ENCODE measurements at places on chromosomes 7 and 10. TPM values are rescaled to one million over a fixed set of nuclear protein-coding genes. Genes with fewer than 3 reads are reported as not detected.

GRCh38 chr10:560314-560992 is 129.0 kb downstream of the DIP2C start:
- no peak for DNase-seq
- H3K27ac ChIP-seq = no peak overlapping the region
- H3K4me1 ChIP-seq = no peaks in the 10 kb centered on the region
- H3K36me3 ChIP-seq = no peaks in the 10 kb centered on the region
- no peak overlapping the region for H3K4me3 ChIP-seq

DNA sequence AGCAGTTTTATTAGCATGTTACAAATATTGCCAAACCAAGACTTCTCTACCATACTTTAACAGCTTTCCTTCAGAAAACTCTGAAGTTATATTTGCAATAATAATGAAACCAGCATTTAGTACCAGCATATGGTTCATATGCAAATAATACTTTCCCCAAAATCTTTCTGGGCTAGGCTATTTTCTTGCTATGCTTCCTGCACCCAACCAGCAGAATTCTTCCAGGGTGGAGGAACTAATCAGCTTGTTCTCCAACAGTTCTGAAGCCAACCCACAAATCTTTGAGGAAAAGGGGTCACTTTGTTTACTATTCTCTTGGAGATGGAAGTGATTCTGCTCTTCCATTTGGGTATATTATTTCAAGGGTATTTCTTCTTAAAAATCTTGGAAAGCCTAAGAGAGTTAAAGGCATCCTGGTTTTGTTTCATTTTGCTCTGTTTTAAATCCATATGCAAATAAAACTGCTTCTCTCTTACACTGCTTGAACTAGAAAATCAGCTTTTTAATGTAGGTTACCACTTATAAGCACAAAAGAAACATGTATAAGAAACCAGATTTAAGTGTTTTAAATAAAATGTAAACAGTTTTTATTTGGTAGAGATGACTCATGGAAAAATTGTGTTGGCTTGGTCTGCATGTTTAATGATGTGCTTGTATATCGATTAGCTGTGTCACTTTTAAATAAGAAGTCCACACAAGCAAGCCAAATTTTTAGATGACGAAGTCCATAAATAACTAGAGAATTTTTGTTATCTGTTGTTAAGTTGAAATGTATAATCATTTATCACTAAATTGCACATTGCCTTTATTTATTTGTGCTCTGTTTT is 103.7 kb downstream of the HECTD2 start:
- no peaks in the 10 kb centered on the region for H3K27me3 ChIP-seq
- no peak for DNase-seq
- no peak overlapping the region for H3K27ac ChIP-seq
- no peaks in the 10 kb centered on the region for H3K36me3 ChIP-seq
- H3K4me1 ChIP-seq = peaks cover 10% of the 10 kb centered on the region

GRCh38 chr7:24227603-24228359 is 56.2 kb upstream of the NPY start:
- DNase-seq = no peak
- H3K4me3 ChIP-seq = no peak overlapping the region
- no peaks in the 10 kb centered on the region for H3K4me1 ChIP-seq
- H3K36me3 ChIP-seq = no peaks in the 10 kb centered on the region

DNA sequence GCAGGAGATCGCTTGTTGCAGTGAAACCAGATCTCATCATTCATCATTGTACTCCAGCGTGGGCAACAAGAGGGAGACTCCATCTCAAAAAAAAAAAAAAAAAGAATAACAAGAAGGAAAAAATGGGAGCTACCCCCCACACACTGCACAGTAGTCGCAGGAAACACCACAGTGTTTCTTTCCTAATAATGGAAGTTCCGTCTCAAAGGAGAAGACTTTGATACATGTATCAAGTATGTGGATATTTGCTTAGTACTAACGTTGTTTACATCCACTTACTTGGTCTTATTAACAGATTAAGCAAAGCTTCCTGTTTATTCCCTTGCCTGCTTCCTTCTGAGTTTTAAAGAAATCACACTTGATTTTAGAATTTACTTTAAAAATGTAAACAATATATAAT is 22.2 kb downstream of the YAE1 start:
- no peak overlapping the region for H3K27ac ChIP-seq
- H3K4me3 ChIP-seq = no peak overlapping the region
- H3K4me1 ChIP-seq = peaks cover 22% of the 10 kb centered on the region
- H3K27me3 ChIP-seq = no peaks in the 10 kb centered on the region
- DNase-seq = no peak
- no peaks in the 10 kb centered on the region for H3K36me3 ChIP-seq

GRCh38 chr10:27242473-27242950 is 1.9 kb upstream of the ACBD5 start:
- H3K4me1 ChIP-seq = peaks cover 10% of the 10 kb centered on the region
- no peaks in the 10 kb centered on the region for H3K27me3 ChIP-seq
- peak overlapping the region; percentile 88 for H3K4me3 ChIP-seq
- no peak for DNase-seq
- H3K36me3 ChIP-seq = no peaks in the 10 kb centered on the region

GRCh38 chr10:31749301-31749700 is 179.3 kb downstream of the ARHGAP12 start:
- no peaks in the 10 kb centered on the region for H3K36me3 ChIP-seq
- H3K4me1 ChIP-seq = peaks cover 13% of the 10 kb centered on the region
- H3K27ac ChIP-seq = no peak overlapping the region
- no peaks in the 10 kb centered on the region for H3K27me3 ChIP-seq

DNA sequence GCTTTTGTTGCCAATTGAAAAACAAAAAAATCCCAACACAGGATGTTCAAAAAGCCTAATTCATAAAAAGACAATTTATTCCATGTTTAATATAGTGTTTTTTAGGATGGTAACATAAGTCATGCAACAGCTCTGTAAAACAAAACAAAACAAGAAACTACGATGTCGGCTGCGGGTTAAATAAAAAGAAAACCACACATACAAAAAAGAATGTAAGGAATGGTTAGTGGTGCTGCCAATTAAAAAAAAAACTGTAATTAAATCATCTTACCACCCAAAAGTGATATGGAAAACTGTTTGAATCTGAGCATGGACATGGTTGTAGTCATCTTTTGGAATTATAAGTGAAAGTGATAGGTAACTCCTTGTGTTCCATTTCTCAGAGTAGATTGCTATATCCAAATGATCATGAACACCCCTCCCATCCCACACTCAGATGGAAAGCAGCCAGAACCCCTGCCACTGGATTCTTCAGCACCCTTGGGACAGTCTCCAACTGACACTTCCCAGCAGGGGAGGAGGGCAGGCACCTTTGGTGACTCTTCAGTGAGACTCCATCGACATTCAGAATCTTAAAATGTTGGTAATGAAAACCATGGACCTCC is 14.3 kb upstream of the DAGLB start:
- H3K36me3 ChIP-seq = peaks cover 35% of the 10 kb centered on the region
- H3K4me1 ChIP-seq = no peaks in the 10 kb centered on the region
- H3K4me3 ChIP-seq = no peak overlapping the region

FBXL13 gene
- polyA plus RNA-seq = 0.19 TPM

GIMAP1 gene
- not detected for polyA plus RNA-seq

Data from keratinocyte (primary cell).